ENCODE measurements at places on chromosomes 16 and 17.

DNA sequence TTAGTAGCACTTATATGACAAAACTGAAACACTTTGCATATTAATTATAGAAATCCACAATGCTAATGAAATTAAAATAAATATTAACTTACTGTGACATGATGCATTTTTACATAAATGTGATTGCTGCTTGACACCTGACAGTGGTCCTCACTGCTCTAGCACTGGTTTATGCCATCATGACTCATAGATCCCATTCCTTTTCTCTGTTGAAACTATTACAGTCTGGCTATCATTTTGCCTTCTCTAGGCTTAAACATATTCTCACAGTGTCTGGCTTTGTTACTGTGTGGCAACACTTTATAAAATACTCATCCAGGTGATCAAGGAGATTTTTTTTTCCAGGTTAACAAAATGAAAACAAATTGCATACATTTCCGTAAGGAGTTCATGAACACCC lies 108.0 kb downstream of the MRTFB start:
- no peak for DNase-seq

DNA sequence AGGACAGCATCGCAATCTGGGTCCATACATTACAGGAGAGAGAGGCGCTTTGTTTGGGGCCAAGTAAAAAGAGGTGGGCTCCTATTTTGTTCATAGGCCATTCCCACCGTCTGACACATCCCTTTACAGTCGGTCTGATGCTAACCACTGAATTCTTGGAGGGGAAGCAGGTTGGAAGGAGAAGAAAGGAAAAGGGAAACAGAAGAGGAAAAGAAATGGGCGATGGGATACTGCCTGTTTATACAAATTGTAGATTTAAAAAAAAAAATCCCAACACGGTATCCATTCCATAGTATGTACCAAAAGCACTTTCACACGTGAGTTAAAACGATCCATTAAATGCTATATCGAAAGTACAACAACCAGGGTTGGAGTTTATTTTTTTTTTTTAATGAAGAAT lies 4.0 kb upstream of the ZFHX3 start:
- DNase-seq = peak; percentile 75

GRCh38 chr17:27404676-27405075 lies 51.6 kb upstream of the KSR1 start:
- no peak for DNase-seq

DNA sequence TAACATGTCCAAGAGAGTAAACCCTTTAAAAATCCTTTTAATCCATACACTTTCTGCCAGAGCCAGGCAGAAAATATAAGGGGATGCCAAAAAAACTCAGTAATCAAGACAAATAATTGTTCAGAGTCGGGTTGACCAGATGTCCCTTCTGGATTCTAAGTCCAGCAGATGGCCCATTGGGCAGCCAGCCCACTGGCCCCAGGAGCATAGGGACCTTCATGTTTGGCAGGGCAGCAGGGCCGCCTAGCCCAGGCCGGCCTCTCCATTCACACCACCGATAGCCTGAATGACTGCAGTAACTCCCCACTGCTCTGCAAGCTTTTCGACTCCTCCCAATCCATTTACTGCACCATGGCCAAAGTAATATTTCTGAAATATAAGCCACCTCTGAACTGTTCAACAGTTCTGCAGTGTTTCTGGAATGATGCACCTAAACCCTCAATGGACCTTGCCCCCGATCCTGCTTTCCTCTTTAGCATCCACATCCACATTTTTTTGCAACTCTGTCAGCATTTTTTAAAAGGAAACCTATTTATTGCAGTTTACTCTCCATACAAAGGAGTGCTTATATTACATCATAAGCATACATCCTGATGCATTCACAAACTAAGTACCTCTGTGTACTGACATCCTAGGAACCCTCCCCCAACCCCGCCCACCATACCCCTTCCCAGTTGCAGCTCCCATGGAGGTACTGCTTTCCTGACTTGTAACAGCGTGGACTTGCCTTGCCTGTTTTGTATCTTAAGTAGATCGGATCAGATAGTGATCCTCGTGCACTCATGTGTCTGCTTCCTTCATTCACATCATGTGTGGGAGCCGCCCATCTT lies 46.4 kb downstream of the LDHD start:
- peak; percentile 42 for DNase-seq

DNA sequence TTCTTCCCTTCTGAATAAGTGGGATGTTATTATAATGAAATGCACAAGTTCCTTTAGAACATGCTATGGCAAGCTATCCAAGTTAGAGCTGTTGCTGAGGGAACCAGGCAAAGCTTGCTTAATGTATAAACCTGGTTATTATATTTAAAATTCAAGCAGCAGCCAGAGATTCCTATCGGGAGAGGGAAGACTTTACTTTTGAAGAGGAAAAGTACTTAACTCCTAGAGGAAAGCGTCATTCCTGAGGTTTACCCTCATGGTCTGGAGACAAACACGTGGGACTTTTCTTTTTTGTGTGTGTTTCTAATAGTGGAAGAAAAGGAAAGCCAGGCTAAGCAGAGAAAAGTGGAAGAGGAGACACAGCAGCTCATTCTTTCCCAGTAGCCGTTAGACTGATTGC lies 39.9 kb upstream of the MYH10 start:
- DNase-seq = no peak

DNA sequence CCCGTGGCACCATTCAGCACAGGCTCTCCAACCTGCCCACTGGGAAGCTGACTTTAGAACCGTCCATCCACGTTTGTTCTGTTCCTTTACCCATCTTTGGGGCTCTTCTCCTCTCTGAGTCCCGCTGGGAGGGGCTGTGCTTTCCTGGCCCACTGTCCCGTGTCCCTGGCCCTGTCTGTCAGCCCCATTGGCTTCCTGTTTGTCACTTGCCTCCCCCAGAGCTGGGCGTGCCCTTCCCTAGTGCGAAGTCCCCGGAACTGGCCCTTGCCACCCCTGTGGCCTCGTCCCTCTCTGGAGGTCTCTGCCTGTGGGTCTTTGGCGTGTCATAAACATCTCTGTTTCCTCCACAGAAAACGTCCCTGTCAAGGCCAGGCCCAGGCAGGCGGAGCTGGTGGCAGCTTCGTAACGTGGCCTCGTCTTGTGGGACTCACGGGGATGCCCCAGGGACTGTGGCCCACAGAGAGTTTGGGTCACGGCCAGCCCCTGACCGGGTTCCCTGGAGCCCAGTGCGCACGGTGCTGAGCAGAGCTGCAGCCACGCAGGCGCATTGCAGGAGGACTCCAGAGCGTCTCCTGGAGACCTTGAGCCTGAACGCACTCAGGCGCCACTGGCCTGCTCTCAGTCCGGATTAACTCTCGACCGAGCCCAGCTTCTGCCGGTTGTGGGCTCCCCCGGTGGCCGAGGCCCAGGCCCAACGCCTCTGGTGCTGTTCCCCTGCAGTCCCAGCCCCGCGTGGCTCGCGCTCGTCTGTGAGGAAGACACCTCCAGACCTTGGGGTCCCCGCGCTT lies 7.3 kb downstream of the CHMP6 start:
- DNase-seq = no peak

DNA sequence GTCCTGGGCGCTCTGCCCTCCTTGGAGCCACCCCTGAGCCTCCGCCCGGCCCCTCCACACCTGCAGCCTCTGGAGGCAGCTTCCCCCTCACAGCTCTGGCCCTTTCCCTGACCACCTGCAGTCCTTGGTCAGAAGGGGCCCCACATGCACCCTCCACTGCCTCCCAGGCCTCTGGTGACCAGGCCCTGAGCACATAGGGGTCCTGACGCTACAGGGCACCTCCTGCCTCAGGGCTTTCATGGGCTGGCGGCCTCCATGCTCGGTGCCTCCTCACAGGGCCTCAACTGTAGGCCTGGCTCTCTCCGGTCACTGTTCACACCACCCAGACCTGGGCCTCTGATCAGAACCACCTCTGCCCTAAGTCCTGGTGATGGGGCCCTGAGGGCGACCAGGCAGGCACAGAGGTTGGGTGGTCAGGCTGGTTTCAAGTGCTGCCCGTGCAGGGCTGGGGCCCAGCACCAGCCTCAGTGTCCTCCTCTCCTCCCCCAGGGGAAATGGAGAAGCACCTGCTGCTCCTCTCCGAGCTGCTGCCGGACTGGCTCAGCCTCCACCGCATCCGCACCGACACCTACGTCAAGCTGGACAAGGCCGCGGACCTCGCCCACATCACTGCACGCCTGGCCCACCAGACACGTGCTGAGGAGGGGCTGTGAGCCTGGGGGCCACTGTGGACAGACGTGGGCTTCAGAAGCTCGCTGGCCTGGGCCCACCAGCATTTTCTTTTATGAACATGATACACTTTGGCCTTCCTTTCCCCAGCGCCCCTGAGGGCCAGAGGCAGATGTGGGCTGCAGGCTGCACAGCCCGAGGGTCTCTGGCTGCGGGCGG lies 3.9 kb downstream of the APRT start:
- no peak for DNase-seq

DNA sequence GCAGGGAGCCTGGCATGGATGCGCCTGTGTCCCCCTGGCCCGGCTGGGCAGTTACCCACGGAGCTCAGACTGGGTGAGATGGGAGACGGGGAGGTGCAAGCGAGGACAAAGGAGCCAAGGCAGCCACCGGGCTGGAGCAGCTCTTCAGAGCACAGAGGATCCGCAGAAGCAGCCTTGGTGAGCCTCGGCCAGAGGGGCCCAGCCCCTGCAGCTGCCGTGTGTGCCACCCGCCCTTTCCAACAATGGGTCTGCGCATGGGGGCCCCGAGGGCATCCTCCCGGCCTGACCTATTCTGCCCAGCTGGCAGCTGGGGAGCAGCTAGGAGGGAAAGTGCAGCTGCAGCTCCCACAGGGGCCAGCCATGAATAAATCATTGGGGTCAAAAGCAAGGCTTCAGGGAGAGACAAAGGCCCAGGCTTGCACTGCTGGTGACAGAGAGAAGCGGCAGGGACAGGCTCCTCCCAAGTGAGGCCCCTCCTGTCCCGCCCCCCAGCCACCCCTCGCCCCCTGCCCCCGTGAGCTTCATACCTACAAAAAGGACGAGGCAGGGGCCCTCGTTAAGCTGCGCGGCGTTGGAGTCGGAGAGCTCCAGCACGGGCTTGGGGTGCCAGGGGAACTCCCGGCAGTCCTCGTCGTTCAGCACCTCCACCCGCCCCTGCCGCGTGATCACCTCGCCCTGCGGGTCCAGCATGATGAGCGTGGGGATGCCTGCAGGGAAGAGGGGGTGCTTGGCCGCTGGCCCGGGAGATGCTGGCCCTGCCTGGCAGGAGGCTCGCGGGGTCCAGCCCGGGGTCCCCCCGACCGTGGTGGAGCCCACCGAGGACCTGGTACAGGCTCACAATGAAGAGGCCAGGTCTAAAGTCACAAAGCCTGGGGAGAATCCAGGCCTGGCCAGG lies 22.6 kb downstream of the MRM3 start:
- DNase-seq = peak; percentile 32

DNA sequence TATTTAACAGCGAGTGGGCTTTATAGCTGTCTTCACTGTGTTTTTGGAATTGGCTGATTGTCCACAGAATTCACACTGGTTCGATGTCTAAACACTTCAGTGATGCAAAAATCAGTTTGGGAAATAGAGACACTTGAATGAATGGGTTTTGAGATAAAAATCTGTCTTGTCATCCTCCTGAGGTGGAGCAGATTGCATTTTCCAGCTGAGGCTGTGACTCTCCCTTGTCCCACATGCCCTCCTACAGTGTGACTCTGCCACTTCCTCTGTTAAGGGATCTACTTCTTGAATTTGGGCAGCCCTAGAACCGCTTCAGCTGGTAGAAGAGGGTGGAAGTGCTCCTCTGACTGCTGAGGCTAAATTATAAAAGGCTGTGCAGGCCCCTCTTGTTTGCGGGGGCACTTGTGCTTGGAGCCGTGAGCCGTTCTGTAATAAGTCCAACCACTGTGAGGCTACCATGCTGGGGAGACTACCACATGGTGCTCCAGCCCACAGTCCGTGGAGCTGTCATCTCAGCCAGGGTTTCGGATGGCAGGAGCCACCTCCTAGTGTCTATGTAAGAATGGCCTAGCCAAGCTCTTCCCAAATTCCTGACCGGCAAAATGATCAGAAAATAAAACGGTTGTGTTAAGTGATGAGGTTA lies 175.9 kb downstream of the SPECC1 start:
- no peak for DNase-seq

- no peak for DNase-seq
Observed at GRCh38 chr16:14350081-14350480, 279.0 kb downstream of the MRTFB start.

- no peak for DNase-seq
Observed at GRCh38 chr16:2765462-2766404, 11.3 kb downstream of the ELOB start.

DNA sequence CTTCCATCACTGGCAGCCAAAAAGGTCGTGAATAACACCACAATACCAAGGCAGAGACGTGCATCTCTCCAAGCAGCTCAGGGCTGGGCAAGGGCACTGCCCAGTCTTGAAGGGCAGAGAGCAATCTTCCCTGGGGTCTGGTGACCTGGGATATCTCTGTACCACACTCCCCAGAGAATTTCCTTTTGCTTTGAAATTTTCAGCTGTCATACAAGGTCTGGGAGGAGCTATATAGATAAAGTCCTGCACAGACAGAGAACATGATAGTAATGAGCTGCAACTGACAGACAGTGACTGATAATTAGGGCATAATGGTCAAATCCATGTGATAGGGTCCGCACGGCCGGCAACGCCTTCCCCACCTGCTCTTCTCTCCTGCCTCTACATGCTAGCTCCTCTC lies 68.2 kb downstream of the DYNLRB2 start:
- no peak for DNase-seq

All from brain (organoid and tissue), 16 donors.